ENCODE measurements at places on chromosomes 13 and 19. TPM values are rescaled to one million over a fixed set of nuclear protein-coding genes. Genes with fewer than 3 reads are reported as not detected.

The C19orf44 gene
- total RNA-seq: 5.7 TPM

The CNMD gene
- total RNA-seq: not detected

The KCNN1 gene
- not detected for total RNA-seq

- no peak for DNase-seq
Observed at GRCh38 chr13:99161512-99161911, 39.1 kb upstream of the UBAC2 start.

Measured in gastrocnemius medialis (tissue), 4 donors.